Brain (organoid and tissue), 16 donors: ENCODE measurements at places on chromosomes 3 and 15. TPM values are rescaled to one million over a fixed set of nuclear protein-coding genes. Genes with fewer than 3 reads are reported as not detected.

- DNase-seq, result no peak
These were observed 172.0 kb upstream of the TRIM42 start for GRCh38 chr3:140505876-140506275.

DNA sequence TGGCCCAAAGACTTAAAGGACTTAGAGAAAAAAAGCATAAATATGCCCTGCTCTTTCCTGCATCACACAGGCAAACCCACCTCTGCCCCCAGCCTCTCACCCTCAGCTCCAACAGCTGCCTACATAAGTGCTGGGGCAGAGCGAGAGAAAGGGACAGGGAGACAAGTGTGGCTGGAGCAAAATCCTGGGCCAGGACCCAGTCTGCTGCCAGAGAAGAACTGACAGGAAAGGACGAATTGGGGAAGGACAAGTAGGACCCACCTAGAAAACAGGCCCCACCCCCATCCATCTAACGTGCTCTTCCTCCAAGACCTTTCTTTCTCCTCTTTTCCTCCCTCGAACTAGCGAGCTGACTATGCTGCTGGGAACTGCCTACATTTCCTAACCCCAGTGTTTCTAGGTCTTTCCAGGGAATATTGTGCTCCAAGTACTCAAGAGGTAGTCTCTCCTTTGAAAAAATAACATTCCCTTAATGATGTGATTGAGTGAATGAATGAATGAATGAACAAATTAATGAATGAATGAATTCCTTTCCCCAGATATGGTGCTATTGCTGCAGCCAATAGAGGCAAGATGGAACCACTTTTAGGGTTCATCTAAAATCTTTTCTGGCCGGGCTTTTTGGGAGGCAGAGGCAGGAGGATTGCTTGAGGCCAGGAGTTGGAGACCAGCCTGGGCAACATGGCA, 18.4 kb downstream of the IGDCC4 start:
- DNase-seq, result no peak

GRCh38 chr3:182465301-182466185, 327.8 kb upstream of the ATP11B start:
- DNase-seq, result no peak

- DNase-seq, result no peak
These were observed 96.5 kb upstream of the PRICKLE2 start for GRCh38 chr3:64321747-64322146.

DNA sequence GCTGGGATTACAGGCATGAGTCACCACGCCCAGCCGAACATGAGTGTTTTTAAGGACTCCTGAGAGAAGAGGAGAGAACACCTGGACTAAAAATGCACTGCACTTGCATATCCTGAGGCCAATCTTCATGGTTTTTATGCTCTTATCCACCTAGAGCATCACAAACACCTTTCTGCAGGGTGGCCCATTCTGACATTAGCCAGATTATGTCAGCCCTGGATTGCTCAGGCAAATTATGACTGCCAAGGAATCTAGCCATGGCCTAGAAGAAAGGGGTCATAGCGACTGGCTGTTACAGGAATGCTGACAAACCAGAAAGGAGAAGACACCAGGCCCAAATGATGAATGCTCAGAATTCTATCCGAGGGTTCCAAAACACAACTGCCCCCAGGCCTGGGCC, 40.9 kb upstream of the HERC1 start:
- no peak for DNase-seq

DNA sequence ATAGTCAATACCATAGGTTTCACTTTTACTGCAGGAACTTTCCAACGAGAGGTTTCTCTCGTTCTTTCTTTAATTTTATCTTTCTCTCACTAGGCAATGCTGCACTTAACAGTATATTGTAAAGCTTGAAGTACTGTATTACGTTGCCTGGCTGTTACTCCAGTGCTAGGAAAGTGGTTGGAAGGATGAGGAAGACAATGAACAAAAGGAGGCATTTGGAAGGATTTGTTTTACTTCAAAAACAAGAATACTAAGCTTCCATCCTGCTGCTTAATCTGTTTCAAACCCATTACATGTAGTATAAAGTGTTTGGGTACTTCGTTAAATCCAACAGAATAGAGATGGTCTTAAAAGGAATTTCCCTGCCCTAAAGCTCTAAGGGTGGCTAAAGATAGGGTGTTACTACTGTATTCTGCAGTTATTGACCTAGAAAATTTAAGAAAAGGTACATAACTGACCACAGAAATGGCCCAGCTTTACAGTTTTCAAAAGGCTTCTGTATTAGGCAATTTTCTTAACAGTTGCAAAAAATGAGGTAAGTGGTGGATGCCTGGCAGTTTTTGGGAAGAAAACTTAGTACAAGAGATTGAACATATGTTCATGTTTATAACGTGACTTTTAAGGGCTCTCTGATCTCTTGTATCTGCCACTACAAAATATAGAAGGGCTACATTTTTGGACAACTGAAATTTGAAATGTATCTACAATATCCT, 785 bp upstream of the IFT57 start:
- DNase-seq, result no peak

DNA sequence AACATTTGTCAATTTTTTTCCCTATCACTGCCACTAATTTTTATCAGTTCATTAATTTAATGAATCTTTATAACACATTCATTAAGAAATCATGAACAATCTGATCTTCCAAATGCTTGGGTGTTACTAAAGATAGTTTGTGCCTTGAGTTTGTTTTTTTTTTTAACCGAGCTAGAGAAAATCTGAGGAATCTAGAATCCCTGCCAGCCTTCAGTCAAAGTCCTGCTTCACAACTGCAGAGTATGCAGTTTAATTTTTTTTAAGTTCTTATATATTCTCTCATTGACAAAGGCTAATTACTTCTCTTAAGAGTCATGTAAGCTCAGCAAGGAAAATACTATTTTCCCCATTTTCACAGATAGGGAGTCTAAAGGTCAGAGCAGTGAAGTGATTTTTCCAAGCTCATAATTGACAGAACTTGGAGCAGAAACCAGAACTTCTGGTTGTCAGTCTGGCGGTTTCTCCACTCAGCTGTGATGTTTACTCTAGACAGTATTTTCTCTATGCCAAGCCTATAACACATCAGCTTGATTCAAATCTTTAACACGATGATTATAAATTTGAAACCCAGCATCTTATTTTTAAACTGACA, 55.7 kb downstream of the TNIK start:
- DNase-seq, result no peak

DNA sequence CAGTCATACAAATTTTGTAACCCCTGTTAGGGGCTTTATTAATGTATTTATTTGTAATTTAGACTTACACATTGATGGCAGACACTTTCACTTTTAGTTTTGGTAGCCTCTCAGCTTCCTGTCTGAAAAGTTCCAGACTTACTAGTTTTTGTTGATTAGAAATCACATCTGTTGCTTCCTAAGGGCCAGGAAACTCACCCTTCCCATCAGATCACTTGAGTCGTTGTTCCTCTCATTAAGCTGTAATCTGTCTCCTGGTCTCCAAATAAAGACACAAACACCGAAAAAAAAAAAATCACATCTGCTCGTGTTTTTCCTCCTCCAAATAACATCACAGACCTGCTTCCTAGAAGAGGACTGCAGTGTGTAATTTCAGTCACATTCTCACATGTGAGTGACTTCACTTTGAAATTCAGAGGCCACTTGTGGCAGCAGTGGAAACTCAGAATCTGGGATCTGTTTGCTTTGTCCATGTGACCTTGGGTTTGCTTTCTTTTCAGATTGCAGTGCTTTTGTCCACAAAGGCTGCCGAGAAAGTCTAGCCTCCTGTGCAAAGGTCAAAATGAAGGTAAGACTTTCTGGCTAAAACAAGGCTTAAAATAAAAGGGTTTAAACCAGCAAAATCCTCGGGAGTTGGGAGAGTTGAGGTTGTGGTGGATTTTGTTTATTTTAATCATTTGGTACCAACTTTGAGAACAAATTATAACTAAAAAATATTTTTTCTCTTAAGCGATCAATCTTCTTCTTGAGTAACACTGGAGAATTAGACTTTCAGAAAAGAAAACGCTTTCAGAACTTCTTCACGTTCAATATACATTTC, 87.0 kb downstream of the KLHL25 start:
- DNase-seq, result no peak

GRCh38 chr3:186073641-186074040, 35.2 kb downstream of the ETV5 start:
- DNase-seq, result no peak

DNA sequence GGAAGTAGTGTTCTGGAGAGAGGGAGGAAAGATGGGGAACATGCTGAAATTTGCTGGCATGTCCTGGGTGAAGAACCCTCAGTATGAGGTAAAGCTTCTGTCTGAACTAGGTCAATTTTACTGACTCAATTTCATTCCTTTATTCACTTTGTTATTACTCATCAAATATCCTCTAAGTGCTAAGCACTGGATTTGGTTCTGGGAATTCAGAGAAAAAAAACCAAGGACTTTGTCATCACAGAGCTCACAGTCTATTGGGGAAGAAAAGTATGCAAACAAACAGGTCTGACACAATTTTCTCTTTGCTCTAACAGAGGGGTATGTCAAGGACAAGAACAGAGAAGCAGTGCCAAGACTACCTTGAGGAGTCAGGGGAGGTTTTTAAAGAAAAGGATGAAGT, 68.0 kb downstream of the TFG start:
- no peak for DNase-seq

- no peak for DNase-seq
These were observed 39.5 kb upstream of the TSEN2 start for GRCh38 chr3:12444582-12445471.

- no peak for DNase-seq
These were observed 204.1 kb downstream of the ARRDC4 start for GRCh38 chr15:98164571-98164970.

- DNase-seq, result peak; percentile 85
These were observed 645 bp upstream of the SLITRK3 start for GRCh38 chr3:165196577-165197480.

DNA sequence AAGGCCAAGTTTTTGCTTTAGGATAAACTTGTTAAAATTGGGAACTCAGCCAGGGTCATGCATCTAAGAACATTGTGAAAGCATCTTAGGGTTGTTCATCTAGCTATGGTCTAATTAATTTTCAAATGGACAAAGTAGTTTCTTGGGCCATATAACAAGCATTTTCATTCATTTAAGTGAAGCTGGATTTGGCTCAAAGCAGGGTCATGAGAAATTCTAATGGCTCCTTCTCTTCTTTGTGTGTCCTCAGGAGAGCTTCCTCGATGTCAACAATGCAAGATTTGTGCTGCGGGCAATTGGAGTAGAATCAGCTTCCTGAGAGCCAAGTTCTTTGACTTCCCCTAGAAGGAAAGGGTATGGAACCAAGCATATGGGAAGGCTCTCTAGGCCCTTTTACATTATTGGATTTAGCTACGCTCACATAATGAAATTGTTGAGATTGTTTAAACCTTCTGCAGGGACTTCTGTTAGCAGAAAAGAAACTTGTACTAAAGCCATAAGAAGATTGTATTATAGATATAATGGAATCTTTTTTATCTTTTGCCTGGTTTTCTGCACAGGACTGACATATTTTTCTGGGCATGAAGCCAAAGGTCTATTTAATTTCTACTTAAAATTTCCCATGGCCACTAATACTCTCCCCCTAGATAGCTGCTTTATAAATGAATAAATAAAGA, 1.8 kb upstream of the SAMMSON start:
- DNase-seq, result peak; percentile 66

GRCh38 chr15:44535523-44536301, 1.2 kb upstream of the EIF3J start:
- DNase-seq, result peak; percentile 59

GRCh38 chr3:155556531-155556930, 188.3 kb downstream of the PLCH1 start:
- no peak for DNase-seq

DNA sequence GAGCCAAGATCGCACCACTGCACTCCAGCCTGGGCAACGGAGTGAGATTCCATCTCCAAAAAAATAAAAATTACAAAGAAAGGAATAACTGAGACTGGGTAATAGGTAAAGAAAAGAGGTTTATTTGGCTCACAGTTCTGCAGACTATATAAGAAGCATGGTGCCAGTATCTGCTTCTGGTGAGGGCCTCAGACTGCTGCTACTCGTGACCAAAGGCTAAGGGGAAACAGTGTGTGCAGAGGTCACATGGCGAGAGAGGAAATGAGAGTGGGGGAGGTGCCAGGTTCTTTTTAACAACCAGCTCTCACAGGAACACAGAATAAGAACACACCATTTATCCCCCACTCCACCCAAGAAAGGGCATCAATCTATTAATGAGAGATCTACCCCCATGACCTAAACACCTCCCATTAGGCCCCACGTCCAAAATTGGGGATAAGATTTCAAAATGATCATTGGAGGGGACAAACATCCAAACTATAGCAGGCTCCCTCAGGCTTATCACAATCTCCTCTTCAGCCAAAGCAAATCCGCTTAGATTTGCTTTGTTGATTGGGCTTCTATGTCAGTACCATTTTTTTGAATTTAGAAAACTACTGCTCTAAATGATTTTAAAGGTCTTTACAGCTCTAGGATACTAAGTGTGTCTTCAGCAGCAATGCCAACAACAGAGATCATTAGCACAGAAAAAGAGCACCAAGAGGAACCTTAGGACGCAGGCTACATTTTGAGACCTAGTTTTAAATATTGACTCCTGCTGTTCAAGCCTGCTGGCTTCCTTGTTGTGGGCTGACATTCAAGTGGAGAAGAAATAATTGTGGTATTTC, 84.2 kb upstream of the TBL1XR1 start:
- peak; percentile 12 for DNase-seq

GRCh38 chr3:58386626-58387365, 46.8 kb downstream of the PDHB start:
- DNase-seq, result no peak

GRCh38 chr15:65066635-65067316, 1.0 kb downstream of the RASL12 start:
- no peak for DNase-seq

- no peak for DNase-seq
These were observed 118.1 kb downstream of the EBLN2 start for GRCh38 chr3:73179601-73180000.

DNA sequence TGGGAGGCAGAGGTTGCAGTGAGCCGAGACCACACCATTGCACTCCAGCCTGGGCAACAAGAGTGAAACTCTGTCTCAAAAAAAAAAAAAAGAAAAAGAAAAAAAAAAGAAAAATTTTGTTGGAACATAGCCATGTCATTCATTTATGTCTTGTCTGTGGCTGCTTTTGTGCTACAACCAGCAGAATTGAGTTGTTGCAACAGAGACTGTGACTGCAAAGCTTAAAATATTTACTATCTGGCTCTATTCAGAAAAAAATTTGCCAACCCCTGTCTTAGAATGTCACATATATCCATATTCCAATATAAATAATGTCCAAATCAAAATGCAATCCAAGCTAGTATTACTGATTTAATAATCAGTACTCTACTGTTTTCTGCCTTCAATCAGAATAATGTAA, 25.1 kb downstream of the CD80 start:
- DNase-seq, result no peak

The SOX2 gene
- 120 TPM for polyA plus RNA-seq

The DUOXA2 gene
- polyA plus RNA-seq, result not detected

The CRABP1 gene
- 118 TPM for polyA plus RNA-seq

The ZNF80 gene
- polyA plus RNA-seq, result not detected

The CCR1 gene
- polyA plus RNA-seq, result 1.3 TPM

The PLA2G4D gene
- 0.17 TPM for polyA plus RNA-seq

The HTR3E gene
- not detected for polyA plus RNA-seq

The TMEM40 gene
- polyA plus RNA-seq, result not detected

The ZXDC gene
- 30.8 TPM for polyA plus RNA-seq

The PLCL2 gene
- polyA plus RNA-seq, result 6.3 TPM

The EHD4 gene
- polyA plus RNA-seq, result 7.8 TPM

The SPRED1 gene
- 3.8 TPM for polyA plus RNA-seq

The WNT5A gene
- polyA plus RNA-seq, result 0.34 TPM

The CFAP161 gene
- 0.20 TPM for polyA plus RNA-seq

The TEX55 gene
- polyA plus RNA-seq, result 0.37 TPM

The CYB561D2 gene
- polyA plus RNA-seq, result 14.4 TPM

The GOLGA8Q gene
- not detected for polyA plus RNA-seq

The P4HTM gene
- polyA plus RNA-seq, result 64.8 TPM

The PRTG gene
- polyA plus RNA-seq, result 0.14 TPM

The CYP1A2 gene
- not detected for polyA plus RNA-seq

The STRIT1 gene
- not detected for polyA plus RNA-seq

The ADAMTS9 gene
- polyA plus RNA-seq, result 2.7 TPM
